Activated CD8-positive, alpha-beta T cell treated with anti-CD3 and anti-CD28 coated beads for 36 hours (primary cell): ENCODE measurements at places on chromosomes 12 and 14.

GRCh38 chr14:19900999-19901398, 19.4 kb upstream of the OR4K5 start:
- no peak for DNase-seq

DNA sequence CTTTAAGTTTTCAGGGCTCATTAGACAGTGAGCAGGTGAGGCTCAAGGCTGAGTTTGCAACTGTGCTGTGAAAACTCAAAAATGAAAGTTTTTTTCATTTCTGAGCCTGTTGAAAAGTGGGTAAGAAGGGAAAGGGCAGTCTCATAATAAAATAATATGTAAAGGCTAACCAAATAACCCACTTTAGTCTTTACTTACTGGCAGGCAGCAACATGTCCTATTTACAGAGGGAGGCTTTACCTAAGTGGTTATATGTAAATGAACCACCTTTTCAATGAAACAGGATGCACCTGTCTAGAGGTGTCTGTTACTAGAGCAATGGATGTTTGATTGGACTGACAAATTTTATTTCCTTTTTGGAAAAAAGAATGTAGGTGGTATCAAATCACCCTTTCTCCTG, 158.0 kb downstream of the ETV6 start:
- DNase-seq: no peak

DNA sequence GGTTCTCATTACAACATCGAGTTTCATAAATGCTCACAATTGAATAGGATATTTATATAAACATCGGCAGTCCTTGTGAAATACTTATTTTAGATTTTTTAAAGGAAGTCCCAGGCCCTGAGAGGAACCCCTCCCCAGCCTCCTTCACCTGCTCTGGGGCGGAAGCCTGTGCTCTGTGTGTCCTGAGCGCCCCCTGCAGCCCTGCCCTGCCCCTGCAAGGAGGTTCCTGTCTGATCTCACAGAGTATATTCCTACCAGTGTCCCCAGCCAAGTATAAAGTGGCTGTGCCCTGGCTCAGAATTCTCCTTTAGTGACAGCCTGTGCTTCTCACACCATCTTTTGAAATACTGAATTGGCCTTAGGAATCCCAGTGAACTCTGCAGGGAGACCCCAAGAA, 659.5 kb downstream of the TMEM121 start:
- DNase-seq: peak; percentile 76

DNA sequence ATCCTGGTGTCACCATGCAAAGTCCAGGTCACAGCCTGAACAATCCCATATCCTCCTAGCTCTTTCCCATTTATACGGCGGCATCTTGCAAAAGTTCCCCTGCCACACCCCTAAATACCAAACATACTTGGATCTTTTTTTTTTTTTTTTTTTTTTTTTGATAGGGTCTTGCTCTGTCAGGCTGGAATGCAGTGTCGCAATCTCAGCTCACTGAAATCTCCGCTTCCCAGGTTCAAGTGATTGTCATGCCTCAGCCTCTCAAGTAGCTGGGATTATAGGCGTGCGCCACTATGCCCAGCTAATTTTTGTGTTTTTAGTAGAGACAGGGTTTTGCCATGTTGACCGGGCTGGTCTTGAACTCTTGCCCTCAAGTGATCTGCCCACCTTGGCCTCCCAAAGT, 451.3 kb downstream of the GLT1D1 start:
- no peak for DNase-seq

- DNase-seq: no peak
Measured at GRCh38 chr12:32901553-32901952, 5.0 kb upstream of the PKP2 start.
